ENCODE measurements at places on chromosomes 2 and 18.

DNA sequence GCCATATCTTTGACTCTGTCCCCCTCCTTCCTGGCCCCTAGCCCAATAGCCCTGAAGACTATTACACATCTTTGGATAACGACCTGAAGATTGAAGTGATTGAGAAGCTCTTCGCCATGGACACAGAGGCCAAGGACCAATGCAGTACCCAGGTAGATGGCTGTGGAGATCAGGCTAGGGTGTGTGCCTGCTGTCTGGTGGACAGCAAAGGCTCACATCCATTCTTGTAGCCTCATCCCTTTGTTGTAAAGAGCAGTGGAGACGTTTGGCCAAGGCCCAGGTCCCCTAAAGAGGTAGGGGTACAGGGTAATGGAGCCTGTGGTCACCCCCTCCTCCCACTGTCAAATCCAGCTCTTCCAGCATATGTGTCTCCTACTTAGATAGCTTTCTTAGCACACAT is 81.4 kb downstream of the EPAS1 start:
- DNase-seq = no peak

- DNase-seq = no peak
Measured at GRCh38 chr2:391696-392095, 103.8 kb upstream of the ALKAL2 start.

- no peak for DNase-seq
Measured at GRCh38 chr2:216987252-216987821, 127.5 kb upstream of the TNP1 start.

GRCh38 chr2:41460661-41461060 is 587.2 kb upstream of the PKDCC start:
- DNase-seq = no peak

DNA sequence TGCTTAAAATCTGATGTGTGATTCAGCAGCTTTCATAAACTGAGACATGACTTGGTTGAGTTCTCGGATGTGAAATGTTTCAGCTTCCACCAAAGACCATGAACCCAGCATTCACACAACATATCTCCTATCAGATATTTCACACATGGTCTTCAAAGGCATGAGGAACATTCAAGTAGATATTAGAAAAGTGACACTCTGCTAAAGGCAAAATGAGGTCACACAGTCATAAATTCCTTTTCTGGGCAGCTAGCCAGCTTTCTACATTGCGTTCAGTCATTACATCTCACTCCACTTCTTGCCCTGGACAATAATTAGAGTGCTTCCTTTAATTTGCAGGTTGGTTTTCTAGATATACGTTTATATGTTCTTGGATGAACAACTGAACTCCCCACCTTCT is 96.7 kb downstream of the GAREM1 start:
- peak; percentile 4 for DNase-seq

GRCh38 chr2:164151522-164151921 is 415.7 kb upstream of the FIGN start:
- no peak for DNase-seq

DNA sequence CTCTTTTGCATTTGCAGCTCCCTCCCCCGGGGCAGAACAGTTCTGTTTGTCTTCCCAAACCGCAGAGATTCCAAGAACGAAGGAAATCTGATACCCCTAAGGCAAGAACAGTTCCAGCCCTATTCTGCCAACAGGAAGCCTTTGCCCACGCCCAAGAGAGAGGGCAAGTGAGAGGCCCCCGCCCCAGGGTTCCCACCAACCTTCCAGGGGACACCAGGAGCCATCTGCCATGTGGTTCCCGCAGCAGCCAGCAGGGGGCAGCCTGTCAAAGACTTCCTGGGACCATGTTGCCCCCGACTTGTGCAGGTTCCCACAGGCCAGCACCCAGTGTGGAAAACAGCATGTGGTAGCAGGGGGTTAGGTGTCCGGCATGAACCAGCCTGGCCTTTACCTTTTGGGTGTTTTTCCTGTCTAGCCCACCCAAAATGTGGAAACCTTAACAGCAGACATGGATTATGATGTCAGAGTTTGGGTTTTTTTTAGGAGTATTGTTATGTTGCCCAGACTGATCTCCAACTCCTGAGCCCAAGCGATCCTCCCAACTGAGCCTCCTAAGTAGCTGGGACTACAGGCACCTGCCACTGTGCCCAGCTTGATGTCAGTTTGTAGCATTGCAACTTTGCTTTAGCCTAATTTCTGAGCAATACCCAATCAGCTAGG is 21.7 kb upstream of the EFHD1 start:
- peak; percentile 95 for DNase-seq

DNA sequence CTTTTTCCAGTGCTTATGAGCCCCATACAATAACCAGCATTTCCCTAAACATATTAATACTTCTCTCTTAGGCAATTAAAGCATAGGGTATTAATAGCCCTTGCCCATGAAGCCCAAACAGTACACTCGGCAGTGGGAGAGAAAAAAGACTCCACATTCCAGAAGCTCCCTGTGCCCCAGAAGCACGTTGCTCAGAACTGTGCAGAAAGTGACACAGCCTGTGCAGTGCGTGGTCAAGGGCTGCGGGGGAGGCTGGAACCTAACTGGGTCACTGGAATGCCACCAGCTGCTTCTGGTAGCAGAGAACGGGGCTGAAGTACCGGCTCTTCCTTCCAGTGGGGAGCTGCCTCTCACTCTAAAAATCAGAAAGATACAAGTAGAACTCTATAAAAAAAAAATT is 32.7 kb downstream of the EIPR1 start:
- no peak for DNase-seq

Data from urothelium cell line (cell line).